ENCODE measurements at places on chromosomes 1 and 21.

DNA sequence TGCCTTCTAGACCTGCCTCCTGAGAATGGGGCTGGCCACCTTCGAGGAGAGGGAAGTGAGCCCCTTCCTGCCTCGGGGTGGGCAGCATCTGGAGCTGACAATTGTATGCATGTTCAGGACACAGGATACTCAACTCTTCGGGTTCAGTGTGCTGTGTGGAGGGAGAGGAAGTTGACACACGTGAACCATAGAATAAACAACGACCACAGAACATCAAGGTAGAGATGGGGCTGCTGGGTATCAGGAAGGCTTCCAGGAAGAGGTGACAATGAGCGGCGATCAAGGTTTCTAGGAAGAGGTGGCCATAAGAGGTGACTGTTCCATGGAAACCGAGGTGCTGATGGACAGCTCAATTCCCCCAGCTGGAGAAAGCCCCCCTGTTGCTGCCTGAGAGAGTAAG, 22.0 kb downstream of the UBIAD1 start:
- no peak for DNase-seq

DNA sequence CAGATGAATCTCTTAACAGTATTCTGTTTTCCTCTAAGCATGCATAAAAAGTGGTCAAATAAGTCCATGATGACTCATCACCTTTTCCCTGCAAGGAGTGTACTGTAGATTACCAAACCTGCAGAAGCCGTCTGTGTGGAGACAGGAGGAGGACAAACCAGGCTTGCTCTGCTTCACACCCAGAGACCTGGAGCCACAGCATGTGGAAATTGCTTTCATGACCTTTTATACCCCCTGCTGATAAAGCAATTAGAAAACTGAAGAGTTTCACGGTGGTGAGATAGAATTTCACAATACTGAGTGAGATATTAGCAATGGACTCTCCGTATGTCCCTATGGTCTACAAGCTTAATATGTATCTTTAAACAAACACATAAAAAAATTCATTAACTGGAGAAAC, 9.4 kb downstream of the CORT start:
- no peak for DNase-seq

DNA sequence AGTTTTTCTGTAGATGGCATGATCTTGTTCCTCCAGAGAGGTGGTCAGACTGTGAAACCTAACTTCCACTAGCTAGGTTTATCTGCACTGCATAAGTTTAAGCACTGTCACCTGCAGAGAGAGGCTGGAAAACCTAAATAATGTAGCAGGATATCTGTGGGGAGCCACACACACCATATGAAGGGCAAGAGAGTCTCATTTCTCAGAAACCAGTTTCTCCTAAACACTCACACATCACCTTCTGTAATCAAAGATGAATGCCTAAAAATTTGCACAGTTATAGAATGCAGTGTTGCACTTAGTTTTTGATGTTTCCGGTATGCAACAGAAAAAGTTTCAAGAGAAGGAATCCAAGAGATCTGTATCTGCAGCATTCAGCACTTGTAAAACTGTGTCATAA, 654.6 kb downstream of the ADGRL2 start:
- no peak for DNase-seq

GRCh38 chr1:70358921-70359564, 4.5 kb upstream of the ANKRD13C start:
- no peak for DNase-seq

DNA sequence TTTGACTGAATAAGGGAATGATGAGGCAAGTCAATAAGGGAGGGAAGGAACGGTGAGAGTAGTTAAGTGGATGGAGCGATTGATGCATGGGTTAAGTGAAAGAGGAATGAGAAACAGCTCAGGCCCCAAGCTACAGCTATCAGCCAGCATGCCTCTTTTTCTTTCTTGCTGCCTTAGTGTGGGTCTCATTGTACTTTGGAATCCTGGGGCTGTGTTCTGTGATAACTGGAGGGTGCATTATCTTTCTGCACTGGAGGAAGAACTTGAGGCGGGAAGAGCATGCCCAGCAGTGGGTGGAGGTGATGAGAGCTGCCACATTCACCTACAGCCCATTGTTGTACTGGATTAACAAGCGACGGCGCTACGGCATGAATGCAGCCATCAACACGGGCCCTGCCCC, 1.0 kb downstream of the TEX38 start:
- no peak for DNase-seq

DNA sequence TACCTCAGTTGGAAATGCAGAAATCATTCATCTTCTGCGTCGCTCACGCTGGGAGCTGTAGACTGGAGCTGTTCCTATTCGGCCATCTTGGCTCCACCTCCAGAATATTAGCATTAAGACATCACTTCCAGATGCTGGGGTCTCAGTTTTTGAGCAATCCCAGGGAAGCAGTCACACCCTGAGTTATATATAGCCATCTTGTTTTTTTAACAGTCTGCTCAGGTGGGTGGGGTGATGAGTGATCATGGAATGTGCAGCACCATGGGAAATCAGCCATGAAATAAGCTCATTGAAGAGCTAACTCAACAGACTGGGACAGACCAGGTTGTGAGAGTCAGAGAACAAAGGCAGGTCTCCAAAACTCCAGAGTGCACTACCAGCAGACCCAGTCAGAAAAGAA, 27.0 kb upstream of the HMGB4 start:
- DNase-seq, result no peak

GRCh38 chr1:42282024-42282579, 52.9 kb downstream of the FOXJ3 start:
- peak; percentile 14 for DNase-seq

DNA sequence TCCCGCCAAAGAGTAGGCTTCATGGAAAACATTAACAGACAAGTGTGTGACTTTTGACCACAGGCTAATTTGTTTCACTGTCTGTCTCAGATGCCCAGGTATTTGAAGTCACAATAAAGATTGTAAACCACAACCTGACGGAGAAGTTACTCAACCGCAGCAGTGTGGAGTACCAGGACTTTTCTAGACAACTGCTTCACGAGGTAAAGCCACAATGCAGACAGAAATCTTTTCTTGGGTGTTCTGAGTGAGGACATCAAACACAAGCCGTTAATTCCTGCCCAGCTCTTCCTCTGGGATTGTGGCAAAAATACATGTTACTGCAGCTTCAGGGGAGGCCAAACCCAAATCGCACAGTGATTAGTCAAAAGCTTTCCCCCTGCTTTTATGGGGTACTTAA, 31.0 kb downstream of the UMODL1 start:
- DNase-seq, result no peak

DNA sequence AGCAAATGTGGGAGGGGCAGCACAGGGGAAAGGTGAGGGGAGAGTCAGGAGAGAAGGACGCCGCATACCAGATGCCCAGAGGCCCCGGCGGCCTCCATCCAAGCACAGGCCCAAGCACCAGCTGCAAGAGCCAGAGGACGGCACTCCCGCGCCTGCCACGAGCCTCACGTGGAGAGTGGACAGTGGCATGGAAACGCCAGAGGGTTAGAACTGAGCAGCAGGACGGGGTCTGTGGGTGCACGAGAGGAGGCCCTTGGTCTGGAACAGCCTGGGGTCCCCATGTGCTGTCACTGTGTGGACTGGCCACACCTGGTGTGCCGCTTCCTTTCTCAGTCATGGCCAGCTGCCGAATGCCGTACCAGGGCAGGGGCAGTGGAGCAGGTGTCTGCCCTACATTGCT, 68.7 kb downstream of the AGPAT3 start:
- no peak for DNase-seq

DNA sequence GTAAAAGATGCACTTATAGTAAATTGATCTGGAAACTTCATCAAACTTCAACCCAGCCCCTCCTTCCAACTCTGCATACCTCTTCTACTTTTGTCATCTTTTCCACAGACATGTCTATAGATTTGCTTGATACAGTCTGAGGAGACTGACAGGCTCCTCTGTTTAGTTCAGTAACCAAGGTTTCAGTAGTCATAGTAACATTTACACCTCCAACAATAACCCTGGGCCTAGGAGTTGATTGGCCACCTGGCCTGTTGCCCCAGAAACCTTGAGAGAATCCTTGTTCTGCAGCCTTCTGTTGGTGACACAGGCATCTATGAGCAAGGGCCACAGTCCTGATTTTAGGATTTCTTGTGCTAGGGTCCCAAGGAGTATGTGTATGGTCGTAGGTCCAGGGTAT, at the start of gene CFAP141:
TSS of gene CFAP141 (minus strand) at position 138 of the 400 bp plus-strand sequence. CDS start at position 112, 26 bp downstream.
- DNase-seq, result no peak

- DNase-seq, result no peak
These were observed 118.8 kb downstream of the RWDD3 start for GRCh38 chr1:95352767-95353166.

GRCh38 chr1:171954361-171954760, 113.1 kb downstream of the DNM3 start:
- peak; percentile 69 for DNase-seq

DNA sequence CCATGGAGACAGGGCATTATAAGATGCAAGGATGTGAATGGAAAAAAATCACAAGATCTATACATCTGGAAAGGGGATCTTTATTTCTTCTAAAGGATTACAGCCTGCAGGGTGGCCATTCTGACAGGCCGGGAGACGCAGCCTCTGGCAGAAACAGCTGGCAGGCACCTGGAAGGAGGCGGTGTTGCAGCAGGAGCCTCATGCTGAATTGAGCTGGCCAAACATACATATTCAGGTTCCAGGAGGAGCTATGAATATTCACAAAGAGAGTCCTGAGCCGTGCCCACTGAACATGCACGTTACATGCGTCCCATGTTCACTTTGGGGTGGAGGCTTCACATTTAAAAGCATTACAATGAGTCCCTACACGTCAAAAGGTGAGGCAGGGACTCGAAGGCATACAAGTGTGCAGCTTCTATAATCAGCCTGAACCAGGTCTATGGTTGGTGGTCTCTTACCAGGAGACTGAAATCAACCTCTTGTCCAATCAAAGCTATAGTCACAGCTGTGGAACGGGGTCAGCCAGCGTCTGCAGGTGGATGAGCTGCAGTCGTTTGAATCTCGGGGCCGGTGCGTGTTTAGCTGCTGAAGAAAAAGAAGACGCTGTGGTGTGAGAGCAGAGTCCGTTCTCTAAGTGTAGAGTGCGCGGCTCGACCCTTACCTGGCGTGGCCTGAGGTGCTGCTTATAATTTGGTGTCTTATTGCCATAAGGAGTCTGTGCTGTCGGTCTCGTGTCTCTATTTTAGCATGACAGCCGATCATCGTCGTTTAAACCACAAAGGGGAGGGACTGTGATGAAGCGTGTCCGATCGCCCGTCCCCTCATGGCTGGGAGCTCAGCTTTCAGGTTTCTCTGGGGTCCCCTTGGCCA, 183.0 kb downstream of the ETS2 start:
- peak; percentile 32 for DNase-seq

GRCh38 chr21:44686843-44687561, 5.0 kb upstream of the KRTAP12-1 start:
- no peak for DNase-seq

DNA sequence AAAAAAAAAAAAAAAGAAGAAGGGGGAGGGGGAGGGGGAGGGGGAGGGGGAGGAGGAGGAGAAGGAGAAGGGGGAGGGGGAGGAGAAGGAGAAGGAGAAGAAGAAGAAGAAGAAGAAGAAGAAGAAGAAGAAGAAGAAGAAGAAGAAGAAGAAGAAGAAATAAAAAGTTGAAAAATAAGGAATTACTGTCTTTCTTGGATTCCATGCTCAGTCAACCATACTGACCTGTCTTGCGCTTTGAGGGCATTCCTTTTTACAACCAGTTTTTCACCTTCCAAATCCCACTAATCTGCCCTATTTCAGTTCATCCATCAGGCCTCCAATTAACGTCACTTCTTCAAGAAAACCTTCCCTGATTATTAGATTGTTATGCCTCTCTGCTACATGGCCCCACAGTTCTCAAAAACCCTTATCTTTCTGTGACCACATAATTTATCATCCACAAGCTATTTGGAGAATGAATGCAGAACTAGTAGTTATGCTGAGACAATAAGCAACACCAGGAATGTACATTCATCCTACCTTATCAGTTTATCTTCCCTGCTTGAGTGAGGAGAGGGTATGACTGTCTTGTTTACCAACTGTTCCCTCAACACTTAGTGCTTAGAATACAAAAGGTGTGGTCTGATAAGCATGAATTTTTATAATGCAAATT, 57.5 kb upstream of the GUCA2A start:
- no peak for DNase-seq

GRCh38 chr1:188154196-188154595, 1325.4 kb downstream of the PLA2G4A start:
- DNase-seq, result no peak

DNA sequence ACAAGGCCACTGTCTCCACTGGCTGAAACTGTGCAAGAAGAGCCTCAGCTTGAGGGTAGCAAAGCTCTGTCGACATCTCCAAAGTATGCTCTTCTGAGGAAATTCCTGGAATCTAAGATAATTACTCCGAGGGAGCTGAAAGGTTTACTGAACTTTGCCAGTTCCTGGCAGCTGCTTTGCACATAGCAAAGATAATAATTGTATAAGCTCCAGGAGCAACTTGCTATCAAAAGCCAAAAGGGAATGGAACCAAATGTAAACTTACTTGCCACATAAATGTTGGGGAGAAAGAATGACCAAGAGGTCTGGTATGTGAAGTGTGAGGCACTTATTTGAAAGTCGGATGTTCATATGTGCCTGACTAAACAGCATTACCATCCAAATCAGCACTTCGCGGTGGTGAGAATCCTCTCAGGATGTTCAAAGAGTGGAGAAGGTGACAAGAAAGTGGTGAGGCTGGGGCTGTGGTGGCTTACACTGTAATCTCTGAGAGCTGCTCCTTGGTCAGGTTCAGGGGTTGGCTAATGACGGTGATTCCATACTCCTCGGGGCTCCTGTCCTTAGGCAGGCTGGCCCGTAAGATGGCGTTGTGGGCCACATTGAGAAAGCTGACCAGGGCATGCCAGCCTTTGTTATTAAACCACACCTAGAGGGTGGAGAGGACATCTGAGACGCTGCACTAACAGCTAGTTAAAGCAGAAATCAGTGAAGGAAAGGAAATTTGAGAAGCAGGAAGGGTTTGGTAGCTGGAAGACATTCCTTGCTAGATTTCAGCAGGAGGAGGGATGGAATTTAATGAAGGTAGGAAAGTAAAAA, 100.0 kb downstream of the ABCA4 start:
- no peak for DNase-seq

GRCh38 chr1:115458426-115459114, 120.5 kb upstream of the NGF start:
- peak; percentile 34 for DNase-seq

- DNase-seq, result peak; percentile 40
These were observed 56.5 kb upstream of the PSEN2 start for GRCh38 chr1:226813671-226814591.

- DNase-seq, result peak; percentile 63
These were observed 3.7 kb downstream of the CCDC24 start for GRCh38 chr1:43994794-43995790.

DNA sequence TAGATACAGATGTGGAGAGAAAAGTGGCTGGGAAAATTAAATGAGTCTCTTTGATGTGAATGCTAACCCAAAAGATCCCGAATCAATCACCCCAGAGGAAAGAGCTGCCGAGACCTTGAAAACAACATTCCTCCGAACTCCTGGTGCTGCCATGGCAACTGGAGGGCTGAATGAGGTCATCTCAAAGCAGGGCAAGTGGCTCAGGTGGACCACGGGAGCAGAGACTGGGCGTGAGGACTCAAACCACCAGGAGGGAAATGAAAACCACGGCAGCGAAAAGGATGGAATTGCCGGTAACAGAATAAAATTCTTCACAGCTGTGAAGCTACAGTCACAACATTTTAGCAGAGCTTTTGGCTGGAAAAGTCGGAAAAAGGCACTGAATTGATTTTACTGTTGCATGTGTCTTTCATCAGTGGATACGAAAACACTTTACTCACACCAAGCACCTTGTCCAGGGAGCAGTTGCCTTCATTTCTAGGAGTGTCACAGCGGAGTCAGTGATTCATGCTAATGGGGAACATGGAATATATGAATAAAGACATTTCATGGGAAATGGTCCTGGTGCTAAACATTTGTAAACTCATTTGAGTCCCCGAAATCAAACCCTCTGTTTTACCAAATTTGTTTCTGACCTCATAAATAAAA, 23.2 kb upstream of the BECN2 start:
- no peak for DNase-seq

GRCh38 chr1:209989525-209989924, 51.5 kb downstream of the SYT14 start:
- DNase-seq, result no peak
